Stimulated activated CD8-positive, alpha-beta memory T cell treated with anti-CD3 and anti-CD28 coated beads, Interleukin-7, amount 100 ng/mL, for 4 hours (primary cell): ENCODE measurements at places on chromosomes 13 and 19.

- no peak for DNase-seq
Observed at GRCh38 chr19:18097993-18098890, 664 bp downstream of the MAST3 start.

GRCh38 chr19:2315818-2316353, 7.9 kb upstream of the LINGO3 start:
- DNase-seq: no peak

DNA sequence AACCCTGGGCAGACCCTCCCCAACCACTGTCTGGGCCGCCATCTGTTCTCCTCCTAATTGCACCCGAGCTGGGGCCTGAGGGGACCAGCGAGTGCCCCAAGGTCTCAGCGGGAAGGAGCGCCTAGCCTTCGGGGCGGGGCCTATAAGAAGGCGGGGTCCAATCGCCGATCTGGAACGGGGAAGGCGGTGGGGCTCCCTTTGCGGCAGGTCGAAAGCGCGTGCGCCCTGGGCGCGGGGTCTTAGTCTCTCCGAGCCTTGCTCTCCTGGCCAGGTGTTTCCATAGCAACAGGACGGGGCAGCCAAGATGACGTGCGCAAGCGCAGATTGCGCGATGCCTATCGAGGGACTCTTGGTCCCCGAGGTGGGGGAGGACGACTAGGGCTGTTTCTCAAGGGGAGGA, 2.8 kb downstream of the MAST1 start:
- no peak for DNase-seq

- no peak for DNase-seq
Observed at GRCh38 chr13:64234255-64234654, 2818.6 kb upstream of the PCDH20 start.

DNA sequence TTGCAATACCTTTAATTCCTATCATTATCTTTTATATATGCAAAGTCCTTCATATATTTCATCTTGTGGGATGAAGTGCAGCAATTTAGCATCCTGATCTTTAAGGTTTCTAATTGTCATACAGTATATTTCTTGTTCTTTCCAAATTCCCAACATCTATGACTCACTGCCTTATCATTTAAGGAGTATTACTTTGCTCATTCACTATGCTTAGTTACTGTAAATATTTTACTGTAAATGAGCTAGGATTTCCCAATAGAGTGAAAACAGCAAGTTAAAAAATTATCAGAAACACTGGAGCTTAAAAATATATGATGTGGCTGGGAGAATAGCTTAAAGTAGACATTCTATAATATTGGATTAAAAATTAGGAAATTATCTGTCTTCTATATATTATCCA, 69.9 kb downstream of the SLITRK6 start:
- no peak for DNase-seq

DNA sequence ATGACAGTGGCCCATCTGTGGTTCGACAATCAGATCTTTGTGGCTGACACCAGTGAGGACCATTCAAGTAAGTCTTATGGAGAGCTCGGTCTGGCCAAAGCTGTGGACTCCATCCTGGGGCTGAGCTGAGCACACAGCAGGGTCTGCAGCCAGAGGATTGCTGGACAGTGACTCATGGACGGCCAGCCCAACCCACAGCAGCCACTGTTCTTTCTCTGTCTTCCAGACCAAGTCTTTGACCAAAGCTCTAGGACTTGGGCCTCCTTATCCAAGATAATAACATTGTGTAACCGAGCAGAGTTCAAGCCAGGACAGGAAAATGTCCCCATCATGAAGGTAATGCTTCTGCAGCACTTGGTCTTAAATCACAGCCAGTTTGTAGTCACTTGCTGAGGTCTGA, 12.4 kb downstream of the ATP12A start:
- no peak for DNase-seq

DNA sequence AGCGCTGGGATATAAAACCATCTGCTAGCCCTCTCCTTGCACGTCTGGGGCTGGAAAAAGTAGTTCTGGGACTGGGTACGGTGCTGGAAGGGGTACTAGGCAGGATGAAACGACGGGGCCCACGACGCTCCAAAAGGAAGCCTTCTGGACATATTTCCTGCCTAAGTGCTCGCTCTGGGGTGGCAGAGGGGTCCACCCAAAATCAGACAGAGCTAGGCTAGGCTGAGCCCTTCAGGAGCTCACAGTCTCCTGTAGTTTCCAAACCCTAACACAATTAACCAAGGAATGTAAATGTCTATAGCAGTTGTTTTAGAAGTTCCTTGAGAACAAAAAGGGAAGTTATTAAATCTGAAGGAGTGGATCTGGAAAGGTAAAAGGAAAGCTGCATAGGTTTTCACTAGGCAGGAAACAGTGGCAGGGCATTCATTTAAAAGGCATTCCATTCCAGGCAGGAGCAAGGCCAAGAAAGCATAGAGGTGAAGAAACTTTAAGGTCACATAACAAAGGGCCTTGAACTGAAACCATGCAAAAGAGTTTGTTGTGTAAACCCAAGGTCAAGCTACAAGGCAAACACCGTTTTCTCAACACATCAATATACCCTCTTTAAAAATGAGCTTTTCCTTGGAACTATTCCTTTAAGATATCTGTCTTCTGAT, 634 bp upstream of the DIAPH3 start:
- no peak for DNase-seq
